ENCODE measurements at places on chromosomes 13 and 19. TPM values are rescaled to one million over a fixed set of nuclear protein-coding genes. Genes with fewer than 3 reads are reported as not detected.

DNA sequence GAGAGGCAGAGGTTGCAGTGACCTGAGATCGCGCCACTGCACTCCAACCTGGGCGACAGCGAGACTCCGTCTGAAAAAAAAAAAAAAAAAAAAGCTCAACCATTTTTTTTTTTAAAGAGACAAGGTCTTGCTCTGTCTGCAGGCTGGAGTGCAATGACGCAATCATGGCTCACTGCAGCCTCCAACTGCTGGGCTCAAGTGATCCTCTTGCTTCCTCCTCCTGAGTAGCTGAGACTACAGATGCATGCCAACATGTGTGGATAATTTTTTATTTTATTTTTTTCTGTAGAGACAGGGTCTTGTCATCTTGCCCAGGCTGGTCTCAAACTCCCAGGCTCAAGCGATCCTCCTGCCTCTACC is 10.3 kb downstream of the EHD2 start:
- DNase-seq = no peak

ASF1B gene
- polyA plus RNA-seq = 11.8 TPM

- no peak for DNase-seq
Measured at GRCh38 chr13:94722609-94723345, 10.4 kb upstream of the SOX21 start.

- no peak for DNase-seq
Measured at GRCh38 chr13:68851026-68851425, 1256.6 kb upstream of the ATXN8OS start.

CNN1 gene
- not detected for polyA plus RNA-seq
